ENCODE measurements at places on chromosomes 6 and 20.
A peak's percentile ranks its signal among the peaks of the same experiment; 100 is the strongest.

GRCh38 chr6:28530777-28531176, 5.1 kb downstream of the GPX5 start:
- no peak for DNase-seq

- no peak for DNase-seq
Observed at GRCh38 chr6:16483315-16483875, 245.0 kb downstream of the GMPR start.

DNA sequence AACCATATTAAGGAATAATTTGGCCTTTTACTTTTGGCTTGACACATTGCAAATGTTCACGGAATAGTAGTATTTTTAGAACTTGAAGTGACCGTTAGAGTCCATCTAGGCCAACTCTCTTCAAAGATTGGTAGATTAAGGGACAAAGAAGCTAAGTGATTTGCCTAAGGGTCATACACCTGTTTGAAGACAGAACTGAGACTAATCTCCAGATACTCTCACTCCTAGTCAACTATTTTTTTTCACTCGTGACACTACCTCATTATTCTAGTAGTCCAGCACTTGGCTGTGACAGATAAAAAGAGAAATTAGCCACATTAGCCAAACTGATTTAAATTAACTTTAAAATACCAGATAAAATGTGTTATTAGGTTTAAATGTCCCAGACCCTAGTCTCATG, 10.6 kb downstream of the ACSS2 start:
- DNase-seq: no peak

DNA sequence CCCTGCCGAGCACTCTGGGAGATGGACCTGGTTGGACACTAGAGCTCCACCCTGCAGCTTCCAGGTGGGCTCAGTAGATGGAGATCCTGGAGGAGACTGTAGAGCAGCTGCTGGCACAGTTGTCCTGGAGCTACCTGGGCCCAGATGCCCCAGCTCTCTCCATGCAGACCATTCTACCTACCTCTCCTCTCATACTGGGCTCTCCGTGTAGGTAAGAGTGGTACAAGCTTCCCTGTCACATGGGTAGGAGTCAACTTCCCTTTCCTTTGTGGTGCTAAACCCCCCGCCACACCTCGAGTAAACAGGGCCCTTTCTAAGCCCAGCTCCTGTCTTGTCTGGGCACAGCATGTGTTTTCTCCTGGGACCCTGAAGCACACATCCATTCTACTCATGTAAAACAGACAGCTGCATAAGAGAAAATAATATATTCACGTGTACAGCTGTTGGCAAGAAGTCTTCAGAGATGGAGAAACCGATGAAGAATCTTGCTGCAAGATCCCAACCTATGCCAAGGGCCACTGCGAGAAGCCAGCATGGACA, 108.1 kb upstream of the DUSP22 start:
- no peak for DNase-seq

GRCh38 chr6:116954938-116955337, 77.9 kb downstream of the RFX6 start:
- no peak for DNase-seq

DNA sequence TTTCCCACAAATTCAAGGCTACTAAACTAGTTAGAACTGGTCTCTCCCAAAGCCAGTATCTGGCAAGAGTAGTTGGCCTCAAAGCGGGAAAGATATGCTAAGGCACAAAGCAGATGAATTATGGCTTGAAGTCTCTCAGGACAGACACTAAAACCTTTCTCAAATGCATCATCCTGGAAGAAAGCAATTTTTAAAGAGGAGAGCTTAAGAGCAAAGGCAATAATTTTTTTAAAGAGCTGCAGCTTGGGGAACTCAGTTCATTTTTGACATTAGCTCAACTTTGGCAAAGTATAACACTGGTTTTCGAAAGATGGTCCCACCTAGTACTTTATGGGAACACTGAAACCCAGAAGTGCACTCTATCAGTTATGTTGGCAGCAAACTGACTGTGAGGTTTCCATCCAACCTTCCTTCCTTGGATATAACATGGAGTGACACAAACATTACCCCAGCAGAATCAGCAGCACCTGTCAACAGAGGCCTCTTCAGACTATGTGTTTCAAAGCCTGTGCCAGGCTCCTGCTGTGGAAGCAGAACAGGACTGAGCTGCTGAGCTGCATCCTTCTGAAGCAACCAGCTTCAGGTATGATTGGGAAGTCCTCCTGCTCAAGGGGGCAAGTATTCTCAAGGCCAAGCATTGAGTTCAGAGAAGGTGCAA, 852.3 kb upstream of the HS3ST5 start:
- DNase-seq: no peak

GRCh38 chr20:50027611-50028105, 44.9 kb downstream of the SNAI1 start:
- peak; percentile 96 for DNase-seq

DNA sequence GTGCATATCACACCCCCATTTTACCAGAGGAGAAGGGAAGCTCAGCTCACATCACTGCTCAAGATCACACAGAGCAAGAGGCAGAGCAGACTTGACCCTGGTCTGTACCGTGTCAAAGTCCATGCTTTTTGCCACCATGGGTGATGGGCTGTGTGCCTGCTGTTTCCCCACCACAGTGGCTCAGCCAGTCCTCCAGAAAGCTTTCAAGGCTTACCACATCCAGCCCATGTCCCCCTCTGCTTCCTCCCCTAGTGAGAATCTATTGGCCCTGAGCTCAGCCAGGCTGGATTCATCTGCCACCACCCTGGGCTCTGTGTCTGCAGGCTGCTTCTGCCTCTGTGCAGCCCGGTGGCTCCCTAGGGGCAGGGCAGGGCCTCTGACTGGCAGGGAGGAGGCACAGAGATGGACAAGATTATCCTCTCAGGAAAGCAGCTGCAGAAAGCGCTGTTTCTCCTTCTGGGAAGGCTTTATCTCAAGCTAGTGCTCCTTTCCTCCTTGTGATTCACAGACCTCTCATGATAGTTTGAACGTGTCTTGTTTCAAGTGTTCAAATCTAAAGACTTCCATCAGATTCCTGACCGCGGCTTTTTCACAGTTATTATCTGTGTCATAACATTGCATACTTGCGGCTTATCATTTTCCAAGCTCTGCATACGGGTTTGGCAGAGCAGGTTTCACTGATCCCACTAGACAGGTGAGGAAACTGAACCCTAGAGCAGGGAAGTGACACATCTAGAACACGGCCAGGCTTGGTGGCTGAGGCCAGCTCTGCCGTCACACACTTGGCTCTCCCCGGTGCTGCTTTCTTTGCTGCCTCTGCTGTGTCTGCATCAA, 37.4 kb downstream of the VEGFA start:
- DNase-seq: no peak

DNA sequence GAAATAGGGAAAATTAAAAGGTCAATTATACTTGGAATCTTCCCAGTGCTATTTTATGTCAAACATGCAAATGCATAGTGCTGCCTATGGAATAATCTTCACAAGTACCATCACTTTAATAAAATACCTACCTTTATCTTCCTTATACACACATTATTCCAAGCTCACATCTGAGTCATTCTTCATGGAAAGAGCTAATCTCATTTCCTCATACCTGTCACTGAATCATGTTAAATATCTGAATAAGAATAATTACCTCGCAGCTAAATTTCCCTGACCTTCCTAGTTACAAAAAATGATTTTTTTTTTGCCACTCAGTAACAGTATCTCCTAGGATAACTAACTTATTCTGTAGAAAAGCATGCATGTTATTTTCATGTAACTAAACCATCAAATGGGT, 661.4 kb upstream of the HS3ST5 start:
- DNase-seq: no peak

GRCh38 chr20:17403461-17403860, 127.7 kb downstream of the BFSP1 start:
- DNase-seq: no peak
